ENCODE measurements at places on chromosomes 7 and 10.

- DNase-seq, result no peak
Observed at GRCh38 chr10:132272231-132272971, 35.3 kb downstream of the STK32C start.

DNA sequence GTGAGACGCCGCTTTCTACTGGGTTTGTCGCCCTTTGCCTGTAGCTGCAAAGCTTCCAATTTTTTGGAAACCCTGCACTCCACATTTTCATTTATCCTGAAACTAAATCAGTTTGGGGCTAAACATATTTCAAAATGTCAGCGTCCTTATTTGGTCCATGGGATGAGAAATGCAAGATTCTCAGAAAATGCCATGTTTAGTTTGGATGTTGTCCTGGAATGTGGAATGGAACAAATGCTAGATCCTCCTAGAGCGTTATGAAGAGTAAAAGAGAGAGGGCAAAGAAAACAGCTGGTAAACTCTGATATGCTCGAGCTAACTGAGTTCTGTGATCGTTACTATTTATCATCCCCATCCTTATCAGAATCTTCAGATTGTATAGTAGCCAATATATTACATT is 236.9 kb downstream of the KLF6 start:
- no peak for DNase-seq

GRCh38 chr7:103699032-103699431 is 253.0 kb upstream of the SLC26A5 start:
- no peak for DNase-seq

GRCh38 chr7:31892099-31892829 is 177.9 kb downstream of the PDE1C start:
- no peak for DNase-seq

DNA sequence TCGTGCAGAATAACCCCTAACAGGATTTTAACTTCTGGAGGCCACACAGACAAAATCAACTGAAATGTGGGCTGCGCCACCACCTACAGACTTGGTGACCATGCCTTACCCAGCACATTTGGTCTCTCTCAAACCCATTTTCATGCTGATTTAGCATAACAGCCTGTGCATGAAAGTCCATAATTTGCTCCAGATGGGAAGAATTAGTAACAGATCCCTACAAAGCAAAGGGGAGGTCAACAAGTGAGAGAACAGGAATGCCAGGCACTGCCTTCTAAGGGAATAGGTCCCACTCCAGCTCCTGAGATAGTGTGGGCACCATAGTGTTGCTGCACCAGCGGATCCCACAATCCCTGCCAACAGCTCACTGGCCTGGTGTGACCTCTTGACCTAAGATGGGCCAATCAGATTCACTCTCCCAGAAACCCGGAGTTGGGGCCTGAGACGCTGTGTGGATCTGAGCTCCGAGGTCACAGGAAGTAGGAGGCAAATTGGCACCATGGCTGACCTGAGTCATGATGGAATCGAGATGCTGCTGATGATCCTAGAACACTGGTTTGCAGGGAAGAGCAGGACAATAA is 32.4 kb downstream of the SLIT1 start:
- DNase-seq, result no peak

- no peak for DNase-seq
Observed at GRCh38 chr10:35328404-35329037, 7.8 kb upstream of the CCNY start.

DNA sequence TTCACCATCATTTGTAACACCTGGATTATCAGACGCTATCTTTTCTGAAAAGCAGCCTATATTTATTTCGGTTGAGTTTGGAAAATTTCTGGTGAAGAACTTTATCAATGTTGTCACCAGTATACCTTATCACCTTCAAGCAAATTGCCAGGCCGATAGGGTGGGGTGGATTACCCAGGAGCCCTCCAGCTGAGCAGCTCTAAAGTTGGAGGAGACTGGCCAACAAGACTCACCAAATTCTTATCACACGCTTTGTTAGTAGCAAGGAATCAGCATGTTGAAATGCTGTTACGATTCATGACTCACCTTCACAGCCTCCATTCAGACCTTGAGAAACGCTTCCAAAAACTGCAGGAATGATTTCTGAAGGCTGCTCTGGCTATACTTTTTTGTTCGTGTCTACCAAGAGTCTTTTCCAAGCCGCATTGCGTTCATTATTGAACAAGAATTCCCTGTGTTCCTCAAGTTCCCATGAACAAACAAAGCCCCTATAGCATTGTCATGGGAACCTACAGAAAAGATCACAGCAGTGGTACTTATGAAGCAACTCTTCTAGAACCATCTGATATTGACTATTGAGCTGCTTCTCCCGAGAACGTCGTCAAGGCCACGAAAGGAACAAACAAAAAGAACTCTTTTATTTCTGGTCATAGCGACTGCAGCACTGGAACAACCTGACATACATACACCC is 291.4 kb downstream of the SFMBT2 start:
- DNase-seq, result no peak

GRCh38 chr10:130471486-130471885 is 335.3 kb downstream of the GLRX3 start:
- DNase-seq, result no peak

- no peak for DNase-seq
Observed at GRCh38 chr10:82660986-82661385, 786.0 kb downstream of the NRG3 start.

DNA sequence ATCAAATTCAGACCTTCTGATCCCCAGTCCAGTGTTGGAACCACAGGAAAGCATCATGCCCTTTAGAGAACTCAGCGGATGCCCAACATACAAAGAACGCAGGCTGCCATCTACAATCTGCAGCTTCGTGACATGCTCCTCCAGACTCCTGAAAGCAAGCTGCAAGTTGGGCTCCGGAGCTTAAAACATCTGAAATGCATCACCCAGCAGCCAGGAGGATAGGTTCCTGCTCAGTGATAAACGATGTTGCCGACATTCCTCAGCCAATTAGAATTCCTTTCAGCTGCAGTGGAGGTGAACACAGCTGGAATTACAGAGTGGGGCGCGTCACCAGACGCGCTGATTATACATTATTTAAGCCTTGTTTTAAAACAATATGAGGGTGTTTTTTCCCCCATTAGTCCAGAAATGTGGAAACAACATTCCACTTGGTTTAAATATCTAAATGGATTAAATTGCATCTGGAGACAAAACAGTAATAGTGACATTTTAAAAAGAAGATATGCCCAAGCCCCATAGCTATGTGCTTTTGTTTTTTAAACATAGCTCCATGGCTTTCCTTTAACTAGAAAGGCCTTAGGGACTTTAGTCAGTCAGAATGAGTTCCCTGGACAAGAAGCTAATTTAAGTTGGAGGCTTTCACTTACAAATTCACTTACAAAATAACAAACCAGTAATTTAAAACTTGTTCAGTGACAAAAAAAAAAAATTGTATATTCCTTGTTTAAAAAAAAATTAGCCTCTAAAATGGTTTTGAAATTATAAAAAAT is 6.3 kb downstream of the SMURF1 start:
- no peak for DNase-seq
